CD8-positive, alpha-beta T cell (primary cell): ENCODE measurements at places on chromosomes 5 and 9. TPM values are rescaled to one million over a fixed set of nuclear protein-coding genes. Genes with fewer than 3 reads are reported as not detected.

- no peak for DNase-seq
Observed at GRCh38 chr9:20197976-20198685, 409.3 kb upstream of the SLC24A2 start.

DNA sequence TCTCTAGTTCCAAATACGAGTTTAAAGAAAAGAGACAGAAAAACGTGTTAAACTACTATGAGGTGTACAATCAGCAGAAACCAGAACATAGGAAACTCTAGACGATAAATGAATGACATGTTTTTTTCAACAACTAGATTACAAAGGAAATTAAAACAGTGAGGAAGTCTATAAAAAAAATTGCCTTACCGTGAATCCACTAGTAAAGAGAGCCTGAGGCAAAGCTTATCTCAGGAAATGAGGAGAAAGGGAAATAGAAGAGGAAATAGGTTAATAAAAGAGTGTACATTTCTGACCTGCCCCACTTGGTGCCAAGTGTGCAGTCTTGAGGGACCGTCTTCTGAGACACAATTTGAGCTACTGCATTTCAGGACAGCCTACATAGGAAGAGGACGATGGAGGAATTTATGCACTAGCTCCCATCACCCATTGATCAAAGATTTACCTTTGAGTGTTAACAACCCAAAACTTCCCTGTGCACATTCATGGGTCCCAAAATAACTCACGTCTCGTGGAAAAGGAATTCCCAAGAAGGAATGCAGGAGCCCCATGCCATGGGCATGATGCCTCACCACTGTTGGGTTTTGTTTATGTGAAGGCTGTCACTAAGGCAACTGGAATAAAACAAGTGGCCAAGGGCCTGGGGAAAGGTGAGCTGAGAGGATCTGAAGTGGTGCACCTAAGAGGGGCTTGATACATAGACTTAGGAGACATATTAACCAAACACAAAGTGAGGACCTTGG lies 53.6 kb upstream of the SLC1A3 start:
- DNase-seq = no peak

DNA sequence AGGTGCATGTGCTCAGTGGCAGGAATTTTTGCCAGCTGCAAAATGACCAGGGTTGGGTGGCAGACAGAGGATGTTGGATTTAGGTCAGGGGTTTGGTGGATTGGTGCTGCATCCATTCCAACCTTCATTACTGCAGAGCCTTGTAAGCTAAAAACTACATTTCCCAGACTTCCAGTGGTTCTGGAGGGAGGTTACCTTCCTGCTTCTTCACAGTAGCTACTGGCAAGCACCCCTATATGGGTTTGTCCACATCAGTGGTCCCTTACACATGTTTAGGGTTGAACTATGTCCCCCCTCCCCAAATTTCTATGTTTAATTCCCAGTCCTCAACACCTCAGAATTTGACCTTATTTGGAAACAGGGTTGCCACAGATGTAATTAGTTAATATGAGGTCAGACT lies 20.7 kb upstream of the IL17B start:
- no peak for DNase-seq

GRCh38 chr5:33227247-33227646 lies 213.5 kb upstream of the TARS1 start:
- DNase-seq = no peak

The BNC2 gene
- not detected for total RNA-seq

GRCh38 chr5:160511280-160511929 lies 89.8 kb downstream of the PTTG1 start:
- no peak for DNase-seq

- DNase-seq = peak; percentile 57
Observed at GRCh38 chr9:85741095-85741874, 469 bp downstream of the AGTPBP1 start.

The IFNA2 gene
- total RNA-seq = not detected

- DNase-seq = no peak
Observed at GRCh38 chr5:139058121-139058520, 140.0 kb downstream of the SIL1 start.

DNA sequence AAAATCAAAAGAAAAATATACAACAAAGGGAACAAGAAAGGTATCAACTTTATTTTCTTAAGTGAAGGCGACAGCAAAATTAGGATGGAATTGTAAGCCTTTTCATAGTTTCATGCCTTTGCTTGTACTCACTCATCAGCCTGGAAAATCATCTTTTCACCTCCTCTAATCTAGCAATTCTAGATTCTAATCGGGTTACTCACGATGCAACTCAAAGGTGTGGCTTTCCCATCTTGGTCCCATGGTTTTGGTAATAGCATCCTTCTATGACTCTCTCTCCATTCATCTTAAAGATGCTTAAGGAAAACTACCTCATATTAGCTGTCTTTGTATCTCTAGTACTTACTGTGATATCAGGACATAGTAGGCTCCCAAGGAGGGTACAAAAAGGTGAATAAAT lies 30.5 kb downstream of the DNAH5 start:
- DNase-seq = no peak

The PCDHGA9 gene
- not detected for total RNA-seq

DNA sequence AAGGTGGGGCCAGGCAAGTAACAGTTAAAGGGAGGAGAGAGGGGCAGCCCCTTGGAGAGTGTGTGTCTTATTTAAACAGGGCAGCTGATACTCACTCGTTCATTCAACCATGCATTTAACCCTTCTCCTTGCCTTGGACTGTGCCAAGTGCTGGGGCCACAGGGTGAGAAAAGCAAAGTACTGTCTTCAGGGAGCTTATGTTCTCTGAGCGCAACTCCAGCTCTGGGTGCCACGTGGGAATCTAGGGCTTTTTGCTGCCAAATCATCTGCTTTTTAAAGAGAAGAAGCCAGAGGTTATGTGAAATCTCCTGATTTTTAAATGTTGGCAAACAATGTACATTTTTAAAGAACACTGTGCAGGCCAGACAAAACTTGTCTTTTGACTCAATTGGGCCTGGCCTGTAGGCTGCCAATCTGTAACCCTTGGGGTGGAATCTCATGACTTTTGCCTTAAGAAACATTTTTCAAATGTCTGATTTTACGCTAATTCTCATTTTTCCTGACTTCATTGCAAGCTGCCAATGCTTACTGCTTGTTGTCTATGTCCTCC lies 157.8 kb downstream of the NTRK2 start:
- no peak for DNase-seq

- no peak for DNase-seq
Observed at GRCh38 chr5:6435356-6435755, 13.3 kb upstream of the UBE2QL1 start.

The ZDHHC11B gene
- total RNA-seq = 4.8 TPM

GRCh38 chr5:66209350-66209749 lies 65.2 kb downstream of the SREK1 start:
- DNase-seq = no peak

The RNF208 gene
- 0.31 TPM for total RNA-seq

DNA sequence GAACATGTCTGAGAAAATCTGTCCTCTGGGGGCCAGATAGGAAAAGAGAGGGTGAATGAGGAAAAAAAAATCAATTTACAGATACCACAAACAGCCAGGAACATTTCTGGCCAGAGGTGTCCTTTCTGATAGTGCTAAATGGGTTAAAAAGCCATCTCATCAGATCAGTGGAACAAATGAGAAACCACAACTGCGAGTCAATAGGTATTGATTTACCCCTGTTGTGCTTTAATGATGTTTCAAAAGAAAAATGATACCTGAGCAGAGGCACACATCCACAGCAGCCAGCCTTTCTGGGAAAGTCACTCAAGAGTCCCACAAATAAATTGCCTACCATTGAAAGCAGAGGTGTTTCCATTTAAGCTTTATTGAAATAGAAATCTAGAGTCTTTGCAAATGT lies 79.3 kb upstream of the PTGER4 start:
- no peak for DNase-seq

The NIM1K gene
- 0.46 TPM for total RNA-seq

DNA sequence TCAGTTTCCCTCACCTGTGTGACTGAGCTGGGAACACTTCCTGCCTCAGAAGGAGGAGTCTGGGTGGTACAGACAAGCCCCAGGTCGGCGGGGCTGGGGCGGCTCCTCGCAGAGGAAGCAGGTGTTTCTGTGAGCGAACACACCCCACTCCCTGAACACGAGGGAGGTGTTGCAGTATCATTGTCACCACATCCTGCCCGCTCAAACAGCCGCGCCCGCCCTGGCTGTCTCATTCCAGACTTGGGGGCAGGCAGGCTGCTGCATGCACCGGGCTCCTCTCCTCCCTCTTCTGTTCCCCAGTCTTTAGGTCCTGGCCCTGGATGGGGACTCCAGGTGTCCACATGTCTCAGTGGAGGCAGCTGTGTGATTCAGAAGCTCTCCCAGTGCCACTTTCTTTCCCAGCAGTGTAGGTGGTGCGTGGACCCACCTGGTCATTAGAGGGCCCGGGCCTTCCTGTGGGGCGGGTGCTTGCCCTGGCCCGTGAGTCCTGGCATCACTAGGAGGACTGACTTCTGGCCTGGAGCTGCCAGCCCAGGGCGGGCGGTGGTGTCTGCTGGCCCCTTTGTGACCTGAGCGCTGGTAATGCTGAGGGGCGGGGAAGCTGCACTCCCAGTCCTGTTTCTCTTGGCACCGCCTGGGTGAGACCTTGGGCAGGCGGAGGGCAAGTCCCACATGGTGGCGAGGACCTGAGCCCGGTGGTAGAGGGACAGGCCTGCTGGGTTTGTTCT lies 18.3 kb upstream of the PHYHD1 start:
- peak; percentile 90 for DNase-seq

DNA sequence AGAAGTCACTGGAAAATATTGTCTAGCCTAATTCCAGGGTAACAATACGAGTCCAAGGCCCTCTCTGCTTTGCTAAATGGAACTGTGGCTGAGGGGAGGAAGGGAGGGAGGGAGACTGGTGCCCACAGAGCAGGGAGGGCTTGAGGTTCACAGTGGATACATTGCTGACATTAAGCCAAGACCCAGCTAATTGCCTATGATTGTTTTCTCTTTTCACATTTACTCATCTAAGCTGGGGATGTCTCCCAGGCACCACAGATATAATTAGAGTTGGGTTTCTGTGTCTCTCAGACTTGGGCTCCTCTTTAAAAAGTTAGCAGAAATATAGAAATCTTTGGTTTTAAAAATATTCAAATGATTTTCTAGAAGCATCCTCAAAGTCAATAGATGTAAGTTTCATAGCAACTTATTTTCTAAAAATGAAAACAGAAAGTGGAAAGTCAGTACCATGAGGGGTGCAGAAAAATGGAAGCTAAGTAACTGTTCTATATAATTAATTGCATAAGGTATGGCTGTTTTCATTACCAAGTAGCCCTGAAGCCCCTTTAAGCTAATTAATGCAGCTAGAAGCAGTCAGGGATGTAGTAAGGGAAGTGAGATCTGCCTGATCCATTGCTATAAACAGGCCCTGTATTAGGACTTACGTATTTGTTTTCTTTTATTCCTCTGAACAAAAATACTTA lies 259.8 kb downstream of the NDUFS4 start:
- no peak for DNase-seq

DNA sequence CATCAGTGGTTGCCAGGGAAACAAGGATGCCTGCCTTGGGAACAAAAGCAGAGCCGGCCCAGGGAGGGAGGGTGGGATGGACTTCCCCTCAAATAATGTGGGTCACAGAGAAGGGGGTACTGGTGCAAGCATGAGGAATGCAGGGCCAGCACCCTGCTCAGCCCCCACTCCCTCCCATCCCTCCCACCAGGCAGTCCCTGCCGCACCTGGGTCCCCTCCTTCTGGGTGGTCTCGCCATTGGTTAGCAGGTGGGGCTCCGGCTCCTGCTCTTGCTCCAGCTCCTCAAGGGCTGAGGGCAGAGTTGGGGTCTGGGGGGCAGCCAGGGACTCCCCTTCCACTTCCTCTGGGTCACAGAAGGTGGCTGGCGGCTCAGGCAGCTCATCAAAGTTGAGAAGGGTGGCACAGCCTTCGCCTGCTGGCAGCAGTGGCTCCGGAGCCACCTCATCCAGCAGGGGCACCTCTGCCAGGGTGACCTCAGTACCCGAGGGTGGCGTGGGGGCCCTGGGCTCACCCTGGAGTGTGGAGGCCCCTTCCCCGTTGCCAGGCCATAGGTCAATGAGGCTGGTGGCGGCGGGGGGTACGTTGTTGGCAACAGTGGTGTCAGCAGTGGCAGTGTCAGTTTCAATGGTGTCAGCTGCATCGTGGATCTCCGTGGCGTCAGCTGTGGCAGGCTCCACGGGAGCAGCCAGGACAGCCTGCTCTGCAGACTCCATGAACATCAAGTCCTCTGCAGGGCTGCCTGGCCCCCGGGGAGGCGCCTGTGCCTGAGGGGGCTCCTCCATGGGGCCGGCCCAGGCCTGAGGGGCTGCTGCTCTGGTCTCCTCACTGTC lies 11.5 kb downstream of the PRR7 start:
- DNase-seq = no peak

GRCh38 chr5:177301503-177302165 lies 1.9 kb downstream of the RAB24 start:
- no peak for DNase-seq

GRCh38 chr5:67353500-67354450 lies 157.2 kb upstream of the CD180 start:
- DNase-seq = no peak

- no peak for DNase-seq
Observed at GRCh38 chr9:115591584-115591984, 473.6 kb upstream of the TNC start.
